Nucleus accumbens (tissue), 56 donors: ENCODE measurements at places on chromosomes 11 and 22.

DNA sequence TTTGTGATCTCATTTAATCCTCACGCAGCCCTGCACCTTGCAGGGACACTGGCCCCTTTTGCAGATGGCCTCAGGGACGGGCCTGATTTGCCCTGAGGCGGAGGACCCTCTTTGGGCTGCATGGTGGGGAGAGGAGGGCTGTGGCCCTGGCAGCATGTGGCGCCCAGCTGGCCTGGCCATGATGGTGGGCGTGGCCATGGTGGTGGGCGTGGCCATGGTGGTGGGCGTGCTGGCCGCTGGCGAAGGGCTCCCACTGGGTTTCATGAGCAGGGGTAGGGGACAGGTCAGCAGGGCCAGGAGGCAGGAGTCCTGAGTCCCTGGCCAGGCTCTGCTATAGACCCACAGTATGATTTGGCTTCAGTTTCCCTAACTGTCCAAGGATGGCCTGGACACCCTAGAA, 13.1 kb downstream of the WNT11 start:
- DNase-seq: no peak

DNA sequence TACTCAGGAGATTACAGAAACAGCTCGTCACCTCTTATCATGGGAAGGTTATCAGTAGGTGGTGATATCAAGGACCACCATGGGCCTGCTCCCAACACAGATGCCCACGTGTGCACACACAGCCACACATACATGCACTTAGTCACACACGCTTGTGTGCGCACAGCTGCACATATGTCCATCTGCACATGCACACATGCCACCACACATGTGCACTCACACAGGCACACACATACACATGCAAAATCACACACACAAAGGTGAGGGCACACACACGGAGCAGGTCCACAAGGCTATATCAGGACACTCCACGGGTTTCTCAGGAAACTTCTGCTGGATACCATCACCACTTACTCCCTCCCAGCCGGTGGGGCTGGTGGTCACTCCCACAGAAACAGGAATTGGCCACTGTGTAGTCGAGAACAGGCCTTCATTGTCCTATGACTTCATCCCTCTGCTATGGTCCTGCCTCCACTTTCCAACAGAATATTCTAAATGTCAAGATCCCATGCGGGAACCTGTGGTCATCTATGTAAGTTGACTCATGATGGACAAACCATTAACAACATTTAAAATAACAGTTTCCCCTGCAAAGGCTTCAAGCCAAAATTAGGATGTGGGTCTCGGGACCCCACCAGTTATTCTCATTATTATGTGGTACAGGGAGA, 2.2 kb downstream of the C11orf24 start:
- no peak for DNase-seq

GRCh38 chr11:81647374-81647773, 1086.3 kb downstream of the FAM181B start:
- DNase-seq: no peak

DNA sequence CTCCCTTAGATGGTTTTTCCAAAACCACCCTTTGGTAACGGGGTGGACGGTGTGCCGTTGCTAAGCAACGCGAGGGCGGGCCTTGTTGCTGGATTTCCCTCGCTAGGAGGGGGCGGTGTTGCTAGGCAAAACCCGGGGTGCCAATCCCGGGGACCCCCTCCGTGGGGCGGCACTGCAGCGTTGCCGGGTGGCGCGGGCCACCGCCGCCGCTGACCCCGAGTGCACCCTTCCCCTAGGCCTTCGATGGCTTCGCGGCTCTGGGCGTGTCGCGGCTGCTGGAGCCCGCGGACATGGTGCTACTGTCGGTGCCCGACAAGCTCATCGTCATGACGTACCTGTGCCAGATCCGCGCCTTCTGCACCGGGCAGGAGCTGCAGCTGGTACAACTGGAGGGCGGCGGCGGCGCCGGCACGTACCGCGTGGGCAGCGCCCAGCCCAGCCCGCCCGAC, 8.9 kb downstream of the EHBP1L1 start:
- peak; percentile 21 for DNase-seq

- peak; percentile 41 for DNase-seq
Observed at GRCh38 chr11:6438979-6439571, 1.7 kb downstream of the HPX start.

DNA sequence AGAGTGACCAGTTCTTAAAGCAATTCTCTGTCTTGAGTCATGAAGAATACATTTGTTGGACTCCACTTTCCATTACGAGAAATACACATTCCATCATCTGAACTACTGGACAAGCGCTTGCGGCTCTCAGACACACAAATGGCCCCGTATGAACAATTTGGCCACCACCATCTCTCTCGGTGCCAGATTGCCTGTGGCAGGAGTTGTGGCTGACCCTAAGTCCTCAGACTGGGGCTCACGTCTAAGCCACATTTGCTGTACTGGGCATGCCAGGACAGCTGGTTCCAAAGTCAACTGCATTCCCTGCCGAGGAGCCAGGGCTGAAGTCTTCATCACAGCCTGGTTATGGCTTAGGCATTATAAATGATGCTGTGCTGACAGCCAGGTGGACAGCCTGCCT, 227.5 kb downstream of the MIAT start:
- DNase-seq: no peak

GRCh38 chr22:26463101-26463661, 20.4 kb downstream of the HPS4 start:
- no peak for DNase-seq

- no peak for DNase-seq
Observed at GRCh38 chr22:20126284-20127029, 5.1 kb upstream of the ZDHHC8 start.

DNA sequence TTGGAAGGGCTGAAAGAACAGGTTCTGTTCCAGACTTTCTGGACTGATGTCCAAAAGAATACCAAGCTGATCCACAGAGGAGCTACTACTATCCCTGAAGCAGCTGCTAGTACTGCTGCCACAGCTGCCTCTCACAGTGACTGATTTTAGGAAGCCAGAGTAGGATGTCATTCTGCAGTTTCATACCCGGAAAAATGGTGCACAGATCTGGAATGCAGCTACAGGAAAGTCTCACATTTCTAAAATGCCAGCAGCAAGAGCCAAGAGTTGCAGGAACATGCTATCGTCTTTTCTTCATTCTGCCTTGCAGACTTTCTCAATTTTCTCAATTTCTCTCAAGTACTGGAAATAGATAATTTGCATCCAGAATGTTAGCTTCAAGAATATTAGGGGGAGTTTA, 19.4 kb upstream of the CCDC179 start:
- DNase-seq: no peak

- no peak for DNase-seq
Observed at GRCh38 chr11:10558288-10558687, 10.2 kb downstream of the LYVE1 start.

GRCh38 chr22:41544671-41545476, 604 bp upstream of the POLR3H start:
- no peak for DNase-seq

- DNase-seq: no peak
Observed at GRCh38 chr22:31578171-31578570, 81.8 kb downstream of the SFI1 start.

DNA sequence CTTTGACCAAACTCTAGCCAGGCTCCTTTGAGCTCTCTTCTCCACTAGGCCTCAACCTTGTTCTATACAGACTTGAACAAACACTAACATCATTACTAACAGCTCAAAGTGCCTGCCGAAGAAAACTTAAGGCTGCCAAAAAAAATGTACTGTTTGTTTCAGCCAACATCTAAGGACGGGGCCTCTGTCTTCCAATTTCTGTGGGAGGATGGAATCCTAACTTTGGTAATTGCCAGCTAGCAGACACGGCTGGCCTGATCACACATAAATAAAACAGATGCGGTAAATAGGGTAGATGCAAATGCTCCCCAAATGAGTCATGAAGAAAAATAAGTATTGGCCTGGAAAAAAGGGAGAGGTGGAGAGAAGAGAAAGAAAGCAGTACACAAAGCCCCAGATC, 394.3 kb downstream of the TMEM135 start:
- no peak for DNase-seq

DNA sequence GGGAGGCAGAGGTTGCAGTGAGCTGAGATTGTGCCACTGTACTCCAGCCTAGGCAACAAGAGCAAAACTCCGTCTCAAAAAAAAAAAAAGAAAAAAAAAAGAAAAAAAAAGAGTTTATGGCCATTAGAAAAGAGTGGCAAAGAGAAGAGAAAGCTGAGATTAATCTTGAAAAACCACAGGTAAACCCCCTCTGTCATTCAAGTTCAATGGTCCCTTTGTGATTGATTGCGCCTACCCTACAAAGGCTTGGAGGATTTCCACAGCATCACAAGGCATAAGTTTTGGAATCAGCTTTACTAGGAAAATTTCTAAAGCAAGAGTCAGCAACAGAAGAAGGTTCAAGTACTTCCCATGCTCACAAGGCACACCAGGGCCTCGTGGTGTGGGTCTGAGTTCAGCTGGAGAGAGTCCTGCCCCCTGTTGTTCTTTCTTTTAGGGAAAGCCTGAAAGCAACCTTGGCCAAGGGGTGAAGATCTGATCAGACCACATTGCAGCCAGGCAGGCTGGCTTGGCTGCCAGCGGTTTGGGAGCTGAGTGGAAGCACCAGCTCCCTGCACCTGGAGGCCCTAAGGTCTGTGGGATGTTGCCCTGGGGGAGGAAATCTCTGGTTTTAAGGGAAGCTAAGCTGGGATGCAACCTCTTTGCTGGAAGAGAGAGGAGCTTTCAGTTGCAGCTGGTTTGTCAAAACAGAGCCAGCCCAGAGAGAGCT, 41.8 kb downstream of the SLN start:
- DNase-seq: no peak

GRCh38 chr22:50456026-50456425, 18.8 kb downstream of the SBF1 start:
- DNase-seq: no peak

DNA sequence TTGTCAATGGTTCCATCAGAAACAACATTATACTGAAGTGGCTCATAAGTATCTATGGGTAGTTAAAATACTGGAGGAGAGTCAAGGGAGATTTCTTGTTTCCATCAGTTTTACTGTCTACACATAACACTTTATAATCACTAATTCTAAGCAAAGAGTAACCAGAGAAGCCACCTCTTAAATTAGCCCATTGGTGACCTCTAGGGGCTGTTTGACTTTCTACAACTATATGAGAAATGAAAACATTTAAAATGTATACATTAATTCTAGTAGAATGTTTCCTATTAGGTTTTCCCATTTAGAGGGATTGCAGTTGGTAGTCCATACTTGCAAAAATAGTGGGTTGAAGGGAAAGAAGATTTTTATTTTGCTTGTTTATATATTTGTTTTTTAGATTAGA, 504.3 kb downstream of the FAM181B start:
- DNase-seq: no peak

GRCh38 chr11:116312570-116313391, 460.0 kb downstream of the BUD13 start:
- DNase-seq: peak; percentile 76
